CD8-positive, alpha-beta memory T cell (primary cell): ENCODE measurements at places on chromosomes 3 and 15. TPM values are rescaled to one million over a fixed set of nuclear protein-coding genes. Genes with fewer than 3 reads are reported as not detected.
A peak's percentile ranks its signal among the peaks of the same experiment; 100 is the strongest.

Gene RTP3
- not detected for total RNA-seq

Gene HDC
- total RNA-seq, result not detected

Gene REC114
- total RNA-seq, result not detected

Gene ROPN1
- not detected for total RNA-seq

Gene LRRIQ4
- 0.15 TPM for total RNA-seq

Gene PIGZ
- total RNA-seq, result 0.31 TPM

Gene KBTBD13
- total RNA-seq, result not detected

Gene SCN5A
- total RNA-seq, result 0.33 TPM

Gene GOLGA6L7
- not detected for total RNA-seq

DNA sequence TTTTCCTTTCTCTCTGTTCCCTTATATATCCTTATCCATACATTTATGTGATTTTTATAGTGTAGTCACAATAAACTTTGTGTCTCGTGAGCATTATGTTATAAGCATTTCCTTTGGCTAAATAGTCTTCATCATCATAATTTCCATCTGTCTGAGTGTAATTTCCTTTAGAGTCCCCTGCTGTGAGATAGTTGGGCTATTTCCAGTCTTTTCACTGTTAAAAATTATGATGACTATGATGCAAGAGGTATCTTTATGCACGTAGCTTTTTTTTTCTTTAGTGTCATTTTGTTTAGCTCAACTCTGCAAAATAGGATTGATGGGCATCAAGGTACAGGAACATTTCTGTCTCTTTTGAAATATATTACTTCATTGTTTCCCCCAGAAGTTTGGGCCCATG lies 26.9 kb upstream of the CA12 start:
- no peak overlapping the region for H3K27ac ChIP-seq
- no peaks in the 10 kb centered on the region for H3K36me3 ChIP-seq
- no peak overlapping the region for H3K4me3 ChIP-seq
- H3K27me3 ChIP-seq, result peaks cover 4% of the 10 kb centered on the region
- DNase-seq, result no peak

GRCh38 chr3:143226678-143227291 lies 107.2 kb downstream of the CHST2 start:
- H3K4me3 ChIP-seq, result no peak overlapping the region
- no peak overlapping the region for H3K27ac ChIP-seq
- H3K27me3 ChIP-seq, result no peaks in the 10 kb centered on the region
- no peaks in the 10 kb centered on the region for H3K36me3 ChIP-seq

GRCh38 chr3:19216669-19217337 lies 68.5 kb downstream of the KCNH8 start:
- no peaks in the 10 kb centered on the region for H3K4me1 ChIP-seq
- H3K27me3 ChIP-seq, result no peaks in the 10 kb centered on the region
- H3K4me3 ChIP-seq, result no peak overlapping the region
- no peak for DNase-seq
- H3K36me3 ChIP-seq, result no peaks in the 10 kb centered on the region

DNA sequence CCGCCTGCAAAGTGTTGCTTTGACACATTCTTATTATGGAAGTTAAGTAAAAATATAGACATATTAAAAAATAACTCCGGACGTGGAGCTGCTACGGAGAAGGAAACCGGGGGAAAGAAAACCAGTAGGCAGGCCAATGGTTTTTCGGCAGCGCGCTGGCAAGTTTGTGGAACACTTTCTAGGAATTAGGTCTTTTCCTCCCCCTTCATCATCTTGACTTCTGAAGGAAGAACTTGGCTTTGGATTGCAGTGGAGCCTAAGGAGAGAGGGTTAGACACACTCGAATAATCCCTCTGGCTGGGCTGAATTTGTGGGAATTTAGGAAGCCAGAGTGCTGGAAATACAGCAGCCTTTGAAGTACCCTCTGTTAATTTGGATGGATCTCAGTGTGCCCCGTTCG lies 317 bp downstream of the ROBO2 start:
- DNase-seq, result no peak
- H3K27me3 ChIP-seq, result no peaks in the 10 kb centered on the region
- H3K4me3 ChIP-seq, result no peak overlapping the region
- no peaks in the 10 kb centered on the region for H3K4me1 ChIP-seq

DNA sequence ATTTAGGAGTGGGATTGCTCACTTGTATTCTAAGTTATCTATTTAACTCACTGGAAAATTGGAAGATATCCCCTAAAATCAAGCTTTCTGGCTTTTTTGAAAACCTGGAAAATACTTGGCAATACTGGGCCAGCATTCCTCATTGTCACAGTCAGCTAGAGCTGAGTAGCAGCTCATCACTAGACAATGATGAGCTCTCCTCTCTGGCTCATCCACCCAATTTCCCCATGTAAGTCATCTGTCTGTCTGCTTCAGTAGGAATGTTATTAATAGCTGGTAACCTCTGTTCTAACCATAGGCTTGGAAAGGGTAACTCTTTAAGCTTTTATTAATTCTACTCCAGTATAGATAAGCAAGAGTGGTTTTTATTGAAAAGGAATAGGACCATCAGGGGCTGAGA lies 39.7 kb upstream of the PIK3R4 start:
- H3K27ac ChIP-seq, result no peak overlapping the region
- DNase-seq, result no peak
- no peaks in the 10 kb centered on the region for H3K36me3 ChIP-seq
- no peak overlapping the region for H3K4me3 ChIP-seq
- H3K4me1 ChIP-seq, result no peaks in the 10 kb centered on the region
- no peaks in the 10 kb centered on the region for H3K27me3 ChIP-seq

DNA sequence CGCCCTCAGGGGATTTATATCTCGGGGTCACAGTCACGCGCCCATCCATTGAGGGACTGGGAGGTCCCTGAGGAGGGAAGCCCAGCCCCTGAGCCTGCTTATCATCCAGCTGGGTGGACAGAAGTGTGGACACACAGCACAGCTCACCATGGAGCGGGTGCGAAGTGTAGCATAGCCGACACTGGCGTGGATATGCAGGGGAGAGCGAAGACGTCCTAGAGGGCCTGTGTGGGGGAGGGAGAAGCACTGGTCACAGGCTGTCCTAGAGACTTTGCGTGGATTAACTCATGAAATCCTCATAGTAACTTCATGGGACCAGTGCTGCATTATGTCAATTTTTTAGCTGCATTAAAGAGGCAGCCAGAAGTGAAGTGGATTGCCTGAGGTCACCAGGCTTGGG lies 26.1 kb upstream of the PLXND1 start:
- H3K36me3 ChIP-seq, result no peaks in the 10 kb centered on the region
- H3K27ac ChIP-seq, result no peak overlapping the region
- no peak overlapping the region for H3K4me3 ChIP-seq
- peaks cover 6% of the 10 kb centered on the region for H3K4me1 ChIP-seq
- DNase-seq, result no peak

DNA sequence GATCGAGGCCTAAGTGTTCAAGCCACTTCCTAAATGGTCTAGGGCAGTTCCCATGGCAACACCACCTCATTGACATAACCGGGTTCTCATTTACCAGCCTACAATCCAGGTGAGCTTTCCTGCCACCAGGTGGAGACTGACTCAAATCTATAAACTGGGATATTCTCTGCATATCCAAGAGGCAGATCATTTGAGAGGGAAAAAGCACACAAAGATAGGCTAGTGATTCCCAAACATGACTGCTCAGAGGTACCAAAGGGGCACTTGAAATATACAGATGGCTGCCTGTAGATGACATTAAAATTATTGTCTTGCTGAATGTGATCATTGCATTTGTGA lies 141.3 kb upstream of the PROK2 start:
- no peaks in the 10 kb centered on the region for H3K4me1 ChIP-seq
- H3K27ac ChIP-seq, result no peak overlapping the region
- no peak overlapping the region for H3K4me3 ChIP-seq
- no peaks in the 10 kb centered on the region for H3K27me3 ChIP-seq
- DNase-seq, result no peak

DNA sequence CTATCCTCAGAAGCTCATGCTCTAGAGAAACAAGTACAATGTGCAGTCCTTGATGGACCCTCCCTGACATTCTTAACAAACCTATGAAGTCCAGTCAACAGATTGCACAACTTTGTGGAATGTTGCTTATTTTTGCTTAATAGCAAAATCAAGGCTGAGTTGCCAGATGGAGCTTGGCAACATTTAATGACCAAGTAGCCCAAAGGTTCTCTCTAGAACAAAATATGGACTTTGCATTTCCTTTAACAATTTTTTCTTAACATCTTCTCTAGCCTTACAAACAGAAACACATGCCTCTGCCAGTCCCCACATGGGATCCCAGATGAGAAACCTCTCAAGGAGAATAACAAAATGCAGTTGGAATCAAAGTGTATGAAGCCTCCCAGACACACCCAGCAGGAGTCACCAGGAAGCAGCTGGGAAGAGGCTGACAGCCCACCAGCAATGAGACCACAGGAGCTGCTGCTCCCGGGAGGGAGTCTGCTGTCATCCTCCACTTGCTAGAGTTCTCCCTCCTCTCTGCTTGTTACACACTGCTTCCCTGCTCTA lies 422.5 kb upstream of the CDIN1 start:
- no peaks in the 10 kb centered on the region for H3K4me1 ChIP-seq
- H3K27ac ChIP-seq, result no peak overlapping the region
- no peaks in the 10 kb centered on the region for H3K27me3 ChIP-seq
- no peaks in the 10 kb centered on the region for H3K36me3 ChIP-seq
- no peak overlapping the region for H3K4me3 ChIP-seq

DNA sequence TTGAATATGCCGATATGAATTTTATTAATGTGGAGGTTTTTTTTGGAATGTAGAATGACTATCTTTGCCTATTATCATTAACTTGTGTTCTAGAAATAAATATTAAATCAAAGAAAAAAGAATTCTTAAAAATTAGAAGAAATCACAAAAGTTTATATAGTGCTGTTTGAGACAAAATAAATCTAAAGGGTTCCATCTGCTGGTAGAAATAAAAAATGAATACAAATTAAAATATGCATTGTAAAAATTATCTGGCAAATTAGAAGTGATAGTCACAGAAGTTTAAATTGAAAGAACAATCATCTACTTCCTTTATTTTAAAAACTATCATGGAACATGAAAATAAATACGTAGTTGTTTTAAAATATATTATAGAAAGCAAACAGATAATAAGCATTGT lies 22.7 kb upstream of the ZBTB20 start:
- H3K27me3 ChIP-seq, result no peaks in the 10 kb centered on the region
- no peak overlapping the region for H3K4me3 ChIP-seq
- DNase-seq, result peak; percentile 20
- peaks cover 13% of the 10 kb centered on the region for H3K4me1 ChIP-seq
- H3K27ac ChIP-seq, result no peak overlapping the region

GRCh38 chr3:38805765-38806386 lies 10.1 kb downstream of the SCN10A start:
- no peaks in the 10 kb centered on the region for H3K4me1 ChIP-seq
- H3K36me3 ChIP-seq, result no peaks in the 10 kb centered on the region
- H3K4me3 ChIP-seq, result no peak overlapping the region
- H3K27ac ChIP-seq, result no peak overlapping the region

- H3K4me3 ChIP-seq, result peak overlapping the region; percentile 69
- peak overlapping the region; percentile 95 for H3K27ac ChIP-seq
- peaks cover 46% of the 10 kb centered on the region for H3K4me1 ChIP-seq
- H3K27me3 ChIP-seq, result no peaks in the 10 kb centered on the region
- DNase-seq, result no peak
Measured at GRCh38 chr3:57691411-57692132, 1.3 kb downstream of the DENND6A start.

DNA sequence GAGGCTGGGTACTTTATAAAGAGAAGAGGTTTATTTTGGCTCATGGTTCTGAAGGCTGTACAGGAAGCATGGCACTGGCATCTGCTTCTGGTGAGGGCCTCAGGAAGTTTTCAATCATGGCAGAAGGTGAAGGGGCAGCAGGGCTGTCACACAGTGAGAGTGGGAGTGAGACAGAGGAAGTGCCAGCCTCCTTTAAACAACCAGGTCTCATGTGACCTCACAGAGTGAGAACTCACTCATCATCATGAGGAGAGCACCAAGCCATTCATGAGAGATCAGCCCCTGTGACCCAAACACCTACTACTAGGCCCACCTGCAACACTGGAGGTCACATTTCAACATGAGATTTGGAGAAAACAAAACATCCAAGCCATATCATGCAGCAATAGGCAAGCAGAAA lies 9.3 kb upstream of the RFTN1 start:
- no peak overlapping the region for H3K4me3 ChIP-seq
- H3K27me3 ChIP-seq, result no peaks in the 10 kb centered on the region
- no peak for DNase-seq
- no peaks in the 10 kb centered on the region for H3K4me1 ChIP-seq
- no peaks in the 10 kb centered on the region for H3K36me3 ChIP-seq
- no peak overlapping the region for H3K27ac ChIP-seq

- H3K27me3 ChIP-seq, result no peaks in the 10 kb centered on the region
- no peaks in the 10 kb centered on the region for H3K4me1 ChIP-seq
- H3K36me3 ChIP-seq, result no peaks in the 10 kb centered on the region
- no peak overlapping the region for H3K27ac ChIP-seq
- no peak for DNase-seq
Measured at GRCh38 chr3:194549853-194550252, 63.1 kb upstream of the ATP13A3 start.

GRCh38 chr3:99625237-99625622 lies 13.2 kb upstream of the COL8A1 start:
- H3K4me1 ChIP-seq, result no peaks in the 10 kb centered on the region
- H3K4me3 ChIP-seq, result no peak overlapping the region
- H3K36me3 ChIP-seq, result no peaks in the 10 kb centered on the region
- no peak for DNase-seq
- H3K27me3 ChIP-seq, result no peaks in the 10 kb centered on the region
- no peak overlapping the region for H3K27ac ChIP-seq

- H3K4me1 ChIP-seq, result peaks cover 15% of the 10 kb centered on the region
- no peak overlapping the region for H3K4me3 ChIP-seq
- no peaks in the 10 kb centered on the region for H3K36me3 ChIP-seq
- peak overlapping the region; percentile 40 for H3K27ac ChIP-seq
- no peaks in the 10 kb centered on the region for H3K27me3 ChIP-seq
Measured at GRCh38 chr3:149277331-149277813, 55.7 kb upstream of the CP start.

GRCh38 chr3:23778446-23778845 lies 27.3 kb upstream of the UBE2E1 start:
- no peaks in the 10 kb centered on the region for H3K36me3 ChIP-seq
- no peaks in the 10 kb centered on the region for H3K27me3 ChIP-seq
- H3K27ac ChIP-seq, result no peak overlapping the region
- no peak for DNase-seq
- no peak overlapping the region for H3K4me3 ChIP-seq

DNA sequence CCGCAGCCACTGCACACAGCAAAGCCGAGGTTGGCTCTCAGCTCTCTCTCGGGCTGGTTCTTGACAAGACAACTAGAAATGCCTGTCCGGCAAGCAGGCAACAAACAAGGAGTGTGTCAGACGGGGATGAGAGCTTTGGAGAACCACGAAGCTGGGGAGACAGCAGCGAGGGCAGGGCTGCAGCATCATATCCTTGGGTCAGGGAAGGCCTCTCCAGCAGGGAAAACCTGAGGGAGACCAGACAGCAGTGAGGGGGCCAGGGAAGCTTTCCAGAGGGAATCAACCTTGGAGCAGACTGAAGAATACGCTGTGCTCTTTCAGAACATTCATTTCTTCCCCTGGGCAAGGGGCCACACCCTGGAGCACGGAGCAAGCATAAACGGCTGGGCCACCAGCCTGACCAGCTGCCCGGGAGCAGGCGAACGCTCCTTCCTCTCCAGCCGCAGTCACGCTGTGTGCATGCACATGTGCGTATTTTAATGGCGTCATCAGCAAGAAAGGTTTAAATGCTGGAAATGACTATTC lies 58.7 kb downstream of the CHSY1 start:
- H3K27ac ChIP-seq, result no peak overlapping the region
- H3K27me3 ChIP-seq, result no peaks in the 10 kb centered on the region
- H3K4me1 ChIP-seq, result peaks cover 30% of the 10 kb centered on the region
- H3K4me3 ChIP-seq, result no peak overlapping the region
- DNase-seq, result no peak

- no peak overlapping the region for H3K4me3 ChIP-seq
- no peak for DNase-seq
- H3K4me1 ChIP-seq, result no peaks in the 10 kb centered on the region
- no peaks in the 10 kb centered on the region for H3K27me3 ChIP-seq
- no peaks in the 10 kb centered on the region for H3K36me3 ChIP-seq
- no peak overlapping the region for H3K27ac ChIP-seq
Measured at GRCh38 chr15:33298631-33299030, 12.1 kb upstream of the RYR3 start.
